ENCODE measurements at places on chromosomes 13 and 19.

DNA sequence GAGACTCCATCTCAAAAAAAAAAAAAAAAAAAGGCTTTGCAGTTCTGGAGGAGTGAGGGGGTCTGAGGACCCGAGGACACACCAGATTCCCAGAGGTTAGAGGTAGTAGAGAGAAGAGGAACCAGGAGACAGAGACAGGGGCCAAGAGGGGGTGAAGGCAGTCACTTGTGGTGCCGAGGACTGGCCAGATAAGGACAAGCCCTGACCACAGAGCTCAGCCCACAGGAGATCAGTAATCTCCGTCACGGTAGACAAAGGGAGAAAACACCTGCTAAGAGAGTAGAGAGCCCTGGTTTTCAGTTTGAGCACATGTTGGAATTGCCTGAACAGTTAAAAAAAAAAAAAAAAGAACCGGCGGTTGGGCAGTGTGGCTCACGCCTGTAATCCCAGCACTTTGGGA lies 1.7 kb upstream of the PRAM1 start:
- no peak for DNase-seq

- DNase-seq: no peak
These were observed 10.3 kb downstream of the ELAVL1 start for GRCh38 chr19:7994928-7995809.

DNA sequence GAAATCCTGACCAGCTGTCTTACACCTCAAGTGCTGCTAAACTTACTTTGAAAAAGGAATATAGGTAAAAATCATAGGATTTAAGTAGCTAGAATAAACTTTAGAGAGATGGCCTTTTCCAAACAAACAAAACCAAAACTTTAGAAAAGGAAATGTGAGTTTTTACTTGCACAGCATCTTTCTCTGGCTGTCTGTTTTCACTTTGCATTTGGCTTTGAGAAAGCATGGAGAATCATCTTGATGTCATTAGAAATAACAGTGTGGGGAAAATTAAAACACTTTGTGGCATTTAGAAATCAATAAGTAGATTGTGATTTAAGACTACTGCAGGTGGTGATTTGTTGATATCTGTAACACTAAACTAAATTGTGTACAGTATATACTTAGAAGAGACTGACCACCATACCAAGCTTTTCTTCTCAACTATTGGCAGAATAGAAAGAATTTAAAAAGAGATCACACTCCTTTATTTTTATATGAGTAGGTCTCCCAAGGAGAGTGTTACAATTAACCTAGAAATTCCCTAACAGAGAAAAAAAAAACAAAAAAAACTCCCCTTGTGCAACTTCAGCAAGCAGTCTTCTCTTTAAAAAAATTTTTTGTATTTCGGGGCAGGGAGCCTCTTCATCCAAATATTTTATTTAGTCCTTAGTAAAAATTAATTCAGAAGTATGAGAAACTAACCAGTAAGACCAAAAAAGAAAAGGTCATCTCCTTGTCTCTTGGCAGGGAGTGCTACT lies 6.1 kb downstream of the WDFY2 start:
- no peak for DNase-seq

- DNase-seq: no peak
These were observed 248.8 kb downstream of the SLITRK5 start for GRCh38 chr13:87919956-87920355.

- no peak for DNase-seq
These were observed 880 bp upstream of the TMEM160 start for GRCh38 chr19:47049307-47049700.

DNA sequence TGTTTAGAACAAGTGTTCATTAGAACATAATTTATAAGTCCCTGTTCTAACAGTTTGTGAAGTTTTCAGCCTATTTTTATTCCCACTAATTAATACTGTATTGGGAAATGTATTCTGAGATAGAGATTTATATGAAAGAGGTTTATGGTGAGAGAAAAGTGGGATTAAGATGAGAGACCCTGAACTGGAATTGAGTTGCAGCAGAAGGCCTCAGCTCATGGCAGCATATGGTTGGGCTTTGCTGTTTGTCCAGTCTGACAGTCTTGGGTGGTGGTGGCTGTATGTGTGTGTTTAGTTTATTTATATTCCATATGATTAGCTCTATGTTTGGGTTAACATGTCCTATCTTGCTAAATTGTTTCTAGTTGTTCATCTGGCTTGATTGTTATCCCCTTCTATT lies 575.1 kb downstream of the SLITRK5 start:
- no peak for DNase-seq

Data from T-helper 1 cell (primary cell).